ENCODE measurements at places on chromosomes 2 and 18.

DNA sequence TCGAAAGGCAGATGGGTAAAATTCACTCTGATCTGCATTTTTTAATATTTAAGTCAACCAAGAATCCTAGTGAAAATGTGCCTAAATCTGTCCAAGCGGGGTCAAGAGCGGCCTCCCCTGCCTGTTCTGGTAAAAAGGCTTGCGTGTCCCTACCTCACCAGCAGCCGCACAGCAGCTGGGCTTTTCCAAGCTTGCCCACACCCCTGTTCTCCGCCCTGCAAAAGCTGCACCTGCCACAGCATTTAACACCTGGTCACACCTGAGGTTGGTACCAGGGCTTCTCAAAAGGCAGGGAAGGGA is 25.8 kb upstream of the TMEM182 start:
- DNase-seq, result peak; percentile 10

GRCh38 chr2:118387509-118387908 is 299.2 kb downstream of the INSIG2 start:
- DNase-seq, result no peak

GRCh38 chr2:29966266-29966665 is 44.9 kb upstream of the ALK start:
- DNase-seq, result no peak

- DNase-seq, result no peak
Measured at GRCh38 chr2:218717262-218717661, 6.6 kb downstream of the TTLL4 start.

DNA sequence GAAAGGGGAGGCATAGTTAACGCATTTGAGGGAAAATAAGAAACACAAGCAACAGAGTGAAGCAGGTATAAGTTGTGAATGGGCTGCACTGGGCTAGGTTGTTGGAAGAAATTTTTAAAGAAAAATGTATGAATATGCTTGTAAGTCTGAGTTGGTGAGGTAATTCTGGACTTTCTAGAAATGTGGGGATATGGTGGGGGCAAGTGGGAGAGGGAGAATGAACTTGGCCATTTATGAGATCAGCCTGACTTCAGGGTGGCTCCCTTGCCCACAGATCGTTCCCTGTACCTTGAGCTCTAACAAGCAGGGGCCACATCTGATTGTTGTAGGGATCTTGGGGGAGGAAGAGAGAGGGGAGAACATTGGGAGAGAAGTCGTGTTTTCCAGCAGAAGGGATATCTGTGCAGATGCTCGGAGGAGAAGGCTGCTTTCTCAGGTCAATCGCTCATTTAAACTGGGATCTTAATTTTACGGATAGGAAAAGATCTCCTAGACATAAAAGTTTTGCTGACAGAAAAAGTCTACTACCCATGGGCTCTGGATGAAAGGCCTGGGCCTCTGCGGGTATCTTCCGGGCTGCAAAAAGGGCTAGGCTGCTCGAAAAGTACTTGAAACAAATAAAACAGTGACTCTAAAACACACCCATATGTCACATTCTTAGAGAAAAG is 42.5 kb upstream of the FZD5 start:
- DNase-seq, result no peak

DNA sequence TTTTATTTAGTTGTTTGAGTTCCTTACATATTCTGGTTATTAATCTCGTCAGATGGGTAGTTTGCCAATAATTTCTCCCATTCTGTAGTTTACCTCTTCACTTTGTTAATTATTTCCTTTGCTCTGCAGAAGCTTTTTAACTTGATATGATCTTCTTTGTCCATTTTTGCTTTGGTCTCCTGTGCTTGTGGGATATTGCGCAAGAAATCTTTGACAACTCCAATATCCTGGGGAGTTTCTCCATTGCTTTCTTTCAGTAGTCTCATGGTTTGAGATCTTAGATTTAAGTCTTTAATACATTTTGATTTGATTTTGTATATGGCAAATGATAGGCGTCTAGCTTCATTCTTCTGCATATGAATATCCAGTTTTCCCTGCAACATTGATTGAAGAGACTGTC is 389.2 kb downstream of the LRP1B start:
- DNase-seq, result no peak

DNA sequence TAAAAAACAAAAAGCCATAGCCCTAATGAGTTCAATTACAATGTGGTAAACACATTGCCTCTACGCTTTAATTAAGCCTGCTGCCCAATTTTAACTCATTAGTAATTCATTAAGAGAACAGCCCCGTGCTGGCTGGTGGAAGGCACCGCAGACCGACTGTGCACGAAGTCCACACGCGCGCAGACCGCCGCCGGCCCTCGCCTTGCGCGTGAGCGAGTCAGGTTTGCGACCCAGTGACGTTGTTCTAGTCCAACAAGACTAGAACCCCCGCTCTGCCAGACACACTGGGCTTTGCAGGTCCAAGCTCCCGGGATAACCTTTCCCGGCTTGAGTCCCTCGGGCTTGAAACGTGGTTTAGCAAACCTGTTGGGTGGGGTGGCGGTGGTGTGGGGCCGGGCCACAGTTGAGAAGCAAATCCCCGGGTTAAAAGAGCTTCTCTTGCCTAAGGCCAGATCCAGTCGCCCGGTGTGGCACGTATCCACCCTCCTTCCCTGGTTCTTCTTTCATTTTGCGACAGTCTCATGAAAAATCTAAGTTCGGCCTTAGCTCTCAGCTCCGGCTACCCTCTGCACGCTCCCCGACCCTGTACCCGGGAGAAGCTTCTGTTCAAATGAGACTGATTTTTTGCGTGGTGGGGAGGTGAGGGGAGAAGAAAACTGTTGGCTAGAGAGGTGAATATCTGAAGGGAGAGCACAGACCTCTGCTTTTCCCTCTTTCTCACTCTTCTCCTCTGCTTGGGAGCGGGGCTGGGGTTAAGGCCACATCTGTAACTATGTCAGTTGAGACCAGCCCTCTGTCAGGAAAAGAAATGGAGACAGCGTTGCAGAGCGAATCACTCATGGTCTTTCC is 11.1 kb upstream of the SKOR2 start:
- no peak for DNase-seq

DNA sequence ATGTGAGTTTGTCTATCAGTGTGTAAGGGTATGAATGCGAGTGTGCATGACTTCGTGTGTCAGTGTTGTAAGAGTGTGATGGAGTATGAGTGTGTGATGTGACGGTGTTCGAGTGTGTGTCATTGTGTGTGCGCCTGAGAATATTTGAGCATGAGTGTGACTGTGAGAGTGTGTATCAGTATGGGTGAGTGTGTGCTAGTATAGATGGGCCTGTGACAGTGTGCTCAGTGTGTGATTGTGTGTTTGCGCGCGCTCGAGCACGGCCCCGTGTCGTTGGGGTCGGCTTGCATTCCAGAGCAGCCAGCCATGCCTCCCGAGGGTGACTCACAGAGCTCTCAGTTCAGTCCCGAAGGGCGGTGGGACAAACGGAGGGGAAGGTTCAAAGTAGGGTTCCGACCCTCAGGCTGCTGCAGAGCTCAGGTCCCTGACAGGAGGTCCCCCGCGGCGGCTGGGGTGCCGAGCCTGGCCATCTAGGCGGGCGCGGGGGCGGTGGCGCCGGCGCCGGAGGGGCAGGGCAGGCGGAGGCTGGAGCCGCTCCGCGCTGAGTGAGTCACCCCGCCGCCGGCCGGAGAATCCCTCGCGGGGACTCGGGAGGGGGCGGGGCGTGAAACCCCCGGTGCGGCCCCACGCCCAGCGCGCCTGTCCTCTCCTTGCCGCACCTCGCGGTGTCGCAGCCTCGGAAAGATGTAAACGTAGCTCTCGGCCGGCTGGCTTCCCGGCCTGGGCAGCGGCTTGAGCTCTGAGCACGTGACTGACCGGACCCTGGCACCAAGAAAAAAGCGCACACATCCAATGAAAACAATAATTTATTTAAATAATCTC is 3.8 kb downstream of the DLX2 start:
- no peak for DNase-seq

DNA sequence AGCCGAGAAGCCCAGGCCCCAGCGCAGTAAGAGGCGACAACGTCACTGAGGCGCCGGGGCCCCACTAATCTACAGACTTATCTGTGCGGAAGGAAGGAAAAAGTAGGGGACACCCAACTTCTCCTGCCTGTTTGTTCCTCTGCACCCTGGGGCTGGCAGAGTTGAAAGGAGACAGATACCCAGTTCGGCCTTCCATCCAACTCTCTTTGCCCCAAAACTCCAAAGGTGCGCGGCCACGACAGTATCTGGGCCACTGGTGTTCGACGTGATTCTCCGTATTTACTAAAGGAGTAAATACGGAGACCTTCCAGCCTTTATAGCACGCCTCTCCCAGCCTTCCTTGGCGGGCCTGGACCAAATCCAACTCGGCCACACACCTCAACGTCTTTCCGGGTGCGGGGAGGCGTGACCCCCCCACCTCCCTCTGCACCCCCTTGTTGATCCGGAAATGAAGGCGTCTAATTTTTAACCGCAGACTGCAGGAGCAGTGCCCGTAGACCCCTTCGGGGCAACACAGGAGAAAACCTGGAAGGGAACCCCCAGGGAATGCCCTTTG is 1.6 kb downstream of the SMAD7 start:
- no peak for DNase-seq

DNA sequence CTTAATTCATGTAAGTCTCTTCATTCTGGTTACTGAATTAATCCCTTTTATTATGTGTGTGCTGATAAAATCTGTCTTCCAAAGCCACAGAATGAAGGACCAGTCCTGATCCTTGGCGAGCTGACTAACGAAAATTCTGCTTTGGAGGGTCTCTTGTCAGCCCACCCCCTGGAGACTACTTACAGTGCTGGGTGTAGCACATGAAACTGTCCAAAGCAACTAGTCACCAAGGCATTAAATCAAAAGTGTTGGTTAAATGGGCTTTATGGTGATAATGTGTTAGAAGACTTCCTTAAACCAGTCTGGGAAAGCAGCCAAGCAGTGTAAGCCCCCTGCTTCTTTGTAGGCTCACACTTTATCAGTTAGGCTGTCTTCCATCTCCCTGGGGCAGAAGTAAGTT is 420.2 kb downstream of the SUCLG1 start:
- DNase-seq, result no peak

- DNase-seq, result no peak
Measured at GRCh38 chr2:171522052-171522787, at the start of gene CYBRD1. Gene CYBRD1 (plus strand): TSS chr2:171522474. CDS start chr2:171522546, 72 bp downstream.

GRCh38 chr18:45639408-45639807 is 24.1 kb downstream of the SLC14A2 start:
- no peak for DNase-seq

GRCh38 chr2:109351164-109351756 is 222.3 kb downstream of the SH3RF3 start:
- DNase-seq, result no peak

- DNase-seq, result no peak
Measured at GRCh38 chr2:112618383-112618782, 27.4 kb upstream of the SLC20A1 start.

- DNase-seq, result no peak
Measured at GRCh38 chr2:233193738-233194137, 57.7 kb upstream of the ATG16L1 start.

DNA sequence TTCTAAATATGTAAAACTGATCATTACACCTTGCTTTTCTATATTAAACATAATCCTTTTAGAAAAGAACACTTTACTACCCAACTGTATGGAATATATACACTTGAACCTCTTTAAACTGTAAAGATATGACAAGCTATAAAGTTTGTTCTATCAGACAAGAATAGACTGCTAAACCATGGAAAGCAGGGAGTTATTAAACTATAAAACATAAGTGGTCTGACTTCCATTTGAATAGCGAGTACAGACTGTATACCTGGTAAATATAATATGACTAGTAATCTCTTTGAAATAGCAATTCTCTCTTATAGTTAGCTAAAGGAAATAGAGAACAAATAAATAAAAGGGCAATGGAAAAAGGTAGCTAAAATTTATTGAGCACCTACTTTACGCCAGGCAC is 125.7 kb downstream of the PRKRA start:
- no peak for DNase-seq

GRCh38 chr2:128780434-128781080 is 461.9 kb upstream of the HS6ST1 start:
- DNase-seq, result no peak

DNA sequence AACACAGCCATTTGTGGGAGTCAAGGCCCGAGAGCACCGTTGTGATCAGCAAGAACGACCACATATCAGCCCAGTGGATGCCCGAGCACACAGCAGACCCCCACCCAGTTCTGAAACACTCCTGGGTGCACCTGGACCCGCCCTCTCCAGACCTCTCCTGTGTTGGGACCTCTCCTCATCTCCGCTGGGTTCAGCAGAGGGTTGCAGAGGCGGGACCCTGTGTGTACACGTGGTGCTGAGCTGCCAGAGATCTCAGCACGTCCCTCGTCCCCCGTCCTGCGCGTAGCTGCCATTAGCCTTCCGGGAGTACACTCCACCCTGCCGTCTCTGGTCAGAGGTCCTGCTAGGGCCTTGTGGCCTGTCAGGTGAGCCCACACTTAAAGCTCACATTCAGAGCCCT is 51.7 kb downstream of the ADI1 start:
- DNase-seq, result no peak

- no peak for DNase-seq
Measured at GRCh38 chr2:38735999-38736320, 15.2 kb downstream of the SRSF7 start.

DNA sequence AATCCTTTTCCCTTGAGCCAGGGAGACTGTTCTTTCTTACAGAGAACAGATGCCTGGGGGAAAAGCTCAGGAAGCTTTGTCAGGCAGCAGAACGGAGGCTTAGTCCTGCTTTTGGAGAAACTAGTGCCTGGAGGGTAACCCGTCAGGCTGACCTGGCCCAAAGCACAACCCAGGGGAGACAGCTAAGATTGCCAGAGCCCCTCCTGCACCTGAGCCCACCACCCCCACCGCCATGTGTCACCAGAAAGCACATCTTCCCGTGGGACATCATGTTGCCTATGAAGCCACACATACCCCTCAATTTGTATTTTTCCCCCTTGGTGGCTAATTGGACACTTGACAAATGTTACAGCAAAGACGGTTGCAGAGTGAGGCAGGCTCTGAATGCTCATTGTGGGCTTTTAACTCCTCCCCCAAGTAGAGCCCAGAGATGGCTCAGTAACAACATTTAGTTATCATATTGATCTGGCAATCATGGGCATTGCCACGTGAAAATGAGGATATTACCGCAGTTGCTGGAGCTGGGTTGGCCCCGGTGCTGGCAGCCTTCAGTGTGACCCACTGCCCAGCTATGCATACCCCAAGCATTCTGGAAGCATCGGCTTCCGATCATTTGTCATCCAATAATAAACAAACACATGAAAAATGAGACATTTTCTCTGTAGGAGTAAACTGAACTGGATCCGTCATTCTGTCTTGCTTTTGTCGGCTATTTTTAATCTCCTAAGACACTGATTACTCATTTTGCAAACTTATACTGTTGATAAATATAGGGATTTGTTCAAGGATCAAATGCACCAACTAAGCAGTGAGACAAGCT is 229.5 kb downstream of the ATAD2B start:
- no peak for DNase-seq

DNA sequence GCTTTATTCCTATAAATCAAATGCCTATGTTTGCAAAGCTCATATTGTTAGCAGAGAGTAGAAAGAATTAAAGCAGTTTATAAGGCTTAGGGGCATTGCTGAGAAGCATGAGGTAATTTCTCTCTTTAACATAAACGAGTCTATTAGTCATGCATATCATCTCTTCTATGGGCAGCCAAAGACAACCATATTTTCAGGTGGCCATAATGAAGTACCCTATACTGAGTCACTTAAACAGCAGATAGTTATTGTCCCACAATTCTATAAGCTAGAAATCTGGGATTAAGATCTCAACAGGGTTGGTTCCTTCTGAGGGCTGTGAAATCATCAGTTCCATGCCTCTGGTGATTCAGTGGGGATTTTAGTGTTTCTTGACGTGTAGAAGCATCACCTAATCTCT is 277.5 kb downstream of the NR4A2 start:
- DNase-seq, result no peak

- DNase-seq, result no peak
Measured at GRCh38 chr2:226690461-226691024, 109.1 kb downstream of the IRS1 start.

GRCh38 chr2:119122663-119123062 is 35.9 kb downstream of the C1QL2 start:
- no peak for DNase-seq

- DNase-seq, result no peak
Measured at GRCh38 chr2:182870227-182870626, 3.8 kb upstream of the FRZB start.
